ENCODE measurements at places on chromosomes 4 and X. TPM values are rescaled to one million over a fixed set of nuclear protein-coding genes. Genes with fewer than 3 reads are reported as not detected.

REELD1 gene
- 0.16 TPM for total RNA-seq

RASSF6 gene
- 0.04 TPM for total RNA-seq

CCNI gene
- 226 TPM for total RNA-seq

EFHC2 gene
- total RNA-seq, result 0.46 TPM

SPOCK3 gene
- total RNA-seq, result not detected

ARHGEF38 gene
- not detected for total RNA-seq

COX18 gene
- 17.9 TPM for total RNA-seq

PCDH19 gene
- total RNA-seq, result 0.02 TPM

DNAAF6 gene
- total RNA-seq, result not detected

UGT2B11 gene
- not detected for total RNA-seq

SYTL4 gene
- total RNA-seq, result not detected

BRS3 gene
- total RNA-seq, result not detected

TBCK gene
- total RNA-seq, result 22.5 TPM

ACOX3 gene
- total RNA-seq, result 20.5 TPM

DCAF4L1 gene
- 0.19 TPM for total RNA-seq

ADGRG2 gene
- not detected for total RNA-seq

FTSJ1 gene
- total RNA-seq, result 73.0 TPM

UTP3 gene
- total RNA-seq, result 32.6 TPM

SMIM31 gene
- total RNA-seq, result not detected
